ENCODE measurements at places on chromosomes 4 and X.

- DNase-seq = no peak
Observed at GRCh38 chr4:176883108-176883550, 90.4 kb upstream of the VEGFC start.

GRCh38 chr4:151315212-151315886 lies 10.1 kb downstream of the SH3D19 start:
- DNase-seq = no peak

DNA sequence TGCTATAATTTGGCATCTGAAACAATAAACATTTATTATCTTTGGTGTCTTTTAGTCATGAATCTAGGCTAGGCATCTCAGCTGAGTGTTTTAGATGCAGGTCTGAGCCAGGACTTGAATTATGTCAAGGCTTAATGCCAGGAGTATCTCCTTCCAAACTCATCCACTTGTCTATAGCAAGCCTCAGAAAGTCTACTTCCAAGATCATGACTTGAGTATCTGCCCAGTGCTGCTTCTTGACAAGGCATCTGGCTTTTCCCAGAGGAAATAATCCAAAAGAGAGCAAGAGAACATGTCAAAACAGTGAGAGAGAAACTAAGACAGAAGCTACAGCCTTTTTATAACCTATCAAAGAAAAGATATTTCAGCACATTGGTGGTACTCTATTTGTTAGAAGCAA lies 1052.1 kb upstream of the PCDH10 start:
- DNase-seq = no peak

DNA sequence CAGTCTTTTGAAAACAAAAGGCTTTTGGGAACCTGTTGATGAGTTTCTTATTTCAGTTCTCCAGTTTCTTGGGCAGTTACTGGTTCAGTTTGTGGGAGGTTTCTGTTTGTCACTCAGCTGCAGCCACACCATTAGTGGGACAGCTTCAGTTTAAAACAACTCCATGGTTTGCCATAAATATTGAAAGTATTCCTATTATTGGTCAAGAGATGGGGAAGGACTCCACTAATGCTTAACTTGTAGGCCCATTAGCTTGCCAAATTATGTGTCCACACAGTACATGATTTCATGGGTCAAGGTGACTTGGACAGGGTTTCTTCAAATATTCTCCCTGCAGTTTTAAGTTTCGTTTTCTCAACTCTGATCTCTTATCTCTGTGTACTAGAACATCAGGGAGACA lies 15.5 kb upstream of the ASIC5 start:
- DNase-seq = no peak

- DNase-seq = no peak
Observed at GRCh38 chrX:33188881-33189280, 22.5 kb downstream of the DMD start.

All from cortex of kidney (tissue), 1 donor.